ENCODE measurements at places on chromosomes 1 and 21.

DNA sequence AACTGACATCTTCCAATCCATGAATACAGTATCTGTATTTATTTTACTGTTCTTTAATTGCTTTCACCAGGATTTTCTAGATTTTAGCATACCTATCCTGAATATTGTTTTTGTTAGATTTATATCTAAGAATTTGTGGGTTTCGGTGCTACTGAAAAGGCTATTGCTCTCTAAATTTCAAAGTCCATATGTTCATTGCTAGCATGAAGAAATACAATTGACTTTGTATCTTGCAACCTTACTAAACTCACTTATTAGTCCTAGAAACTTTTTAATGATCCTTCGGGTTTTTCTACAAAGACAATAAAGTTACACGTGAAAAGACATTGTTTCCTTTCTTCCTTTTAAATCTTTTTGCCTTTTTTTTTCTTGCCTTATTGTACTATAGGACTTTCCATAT lies 12.9 kb upstream of the HIVEP3 start:
- no peak for DNase-seq

- no peak for DNase-seq
Measured at GRCh38 chr1:159239551-159240220, 35.0 kb downstream of the ACKR1 start.

DNA sequence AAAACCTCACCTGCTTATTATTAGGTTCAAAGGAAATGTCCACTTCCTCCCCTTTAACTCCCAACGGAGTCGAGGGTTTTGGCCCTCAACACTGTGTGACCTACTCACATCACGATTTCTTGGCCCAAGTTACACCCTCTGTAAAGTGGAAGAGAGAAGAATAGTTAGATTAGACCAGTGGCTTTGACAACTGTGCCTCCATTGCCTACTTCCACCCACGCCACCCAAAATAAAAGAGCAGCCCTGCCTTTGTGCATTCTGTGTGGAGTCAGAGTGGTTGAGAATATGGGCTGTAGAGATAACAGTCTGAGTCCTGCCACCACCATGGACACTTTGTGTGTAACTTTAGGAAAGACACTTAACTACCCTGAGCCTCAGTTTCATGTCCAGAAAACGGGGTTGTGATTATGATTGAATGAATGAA lies 4.1 kb upstream of the HDGF start:
- DNase-seq = no peak

- DNase-seq = no peak
Measured at GRCh38 chr1:84700070-84700469, 9.8 kb upstream of the SSX2IP start.

DNA sequence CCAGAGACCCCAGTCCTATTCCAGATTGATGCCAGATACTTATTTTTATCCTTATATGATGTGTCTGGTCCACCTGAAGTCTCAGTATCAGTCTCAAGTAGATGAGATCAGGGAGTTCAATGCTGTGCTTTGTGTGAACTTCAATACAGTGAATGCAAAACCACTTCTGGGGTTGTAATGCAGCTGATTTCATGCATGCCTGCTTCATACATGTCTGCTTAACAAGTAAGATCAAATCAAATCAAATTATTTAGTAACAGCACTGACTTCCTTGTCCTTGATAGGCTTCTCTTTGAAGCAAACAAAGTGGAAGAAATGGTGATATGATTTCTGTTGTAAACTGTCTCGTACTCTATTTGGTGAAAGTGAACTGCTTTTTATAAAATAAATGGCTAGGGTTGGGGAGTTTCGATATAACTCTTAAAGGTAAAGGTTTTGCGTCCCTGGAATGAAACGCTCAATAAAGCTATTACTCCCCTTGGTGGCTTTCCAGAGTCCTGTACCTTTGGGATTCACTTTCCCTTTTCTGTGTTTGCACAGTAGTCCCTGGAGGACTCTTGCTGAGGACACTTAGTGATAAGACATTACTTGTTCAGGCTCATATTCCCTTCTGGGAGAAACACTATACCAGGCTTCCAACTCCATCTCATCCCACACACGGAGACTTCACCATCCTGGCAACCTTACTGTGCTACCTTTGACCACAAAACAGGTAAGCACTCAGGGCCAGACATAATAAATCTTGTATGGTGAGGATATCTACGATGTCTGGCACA lies 59.3 kb downstream of the FH start:
- DNase-seq = no peak

DNA sequence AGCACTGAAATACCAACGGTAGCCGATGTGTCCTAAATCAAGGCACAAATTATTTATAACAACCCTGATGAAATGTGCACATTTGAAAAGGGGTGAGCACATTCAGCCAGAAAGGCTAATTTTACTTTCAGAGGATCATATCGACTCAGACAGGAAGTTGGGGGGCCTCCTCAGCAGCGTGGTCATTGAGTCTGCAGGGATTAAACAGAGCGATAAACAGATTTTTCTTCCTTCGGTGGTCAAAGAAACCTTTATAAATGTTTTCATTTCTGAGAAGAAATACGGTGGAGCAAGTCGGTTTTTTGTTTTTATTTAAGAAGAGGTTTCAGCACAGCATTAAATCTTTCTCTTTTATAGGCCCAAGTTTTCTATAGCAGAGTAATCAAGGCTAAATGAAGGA lies 45.7 kb downstream of the PGM1 start:
- no peak for DNase-seq

DNA sequence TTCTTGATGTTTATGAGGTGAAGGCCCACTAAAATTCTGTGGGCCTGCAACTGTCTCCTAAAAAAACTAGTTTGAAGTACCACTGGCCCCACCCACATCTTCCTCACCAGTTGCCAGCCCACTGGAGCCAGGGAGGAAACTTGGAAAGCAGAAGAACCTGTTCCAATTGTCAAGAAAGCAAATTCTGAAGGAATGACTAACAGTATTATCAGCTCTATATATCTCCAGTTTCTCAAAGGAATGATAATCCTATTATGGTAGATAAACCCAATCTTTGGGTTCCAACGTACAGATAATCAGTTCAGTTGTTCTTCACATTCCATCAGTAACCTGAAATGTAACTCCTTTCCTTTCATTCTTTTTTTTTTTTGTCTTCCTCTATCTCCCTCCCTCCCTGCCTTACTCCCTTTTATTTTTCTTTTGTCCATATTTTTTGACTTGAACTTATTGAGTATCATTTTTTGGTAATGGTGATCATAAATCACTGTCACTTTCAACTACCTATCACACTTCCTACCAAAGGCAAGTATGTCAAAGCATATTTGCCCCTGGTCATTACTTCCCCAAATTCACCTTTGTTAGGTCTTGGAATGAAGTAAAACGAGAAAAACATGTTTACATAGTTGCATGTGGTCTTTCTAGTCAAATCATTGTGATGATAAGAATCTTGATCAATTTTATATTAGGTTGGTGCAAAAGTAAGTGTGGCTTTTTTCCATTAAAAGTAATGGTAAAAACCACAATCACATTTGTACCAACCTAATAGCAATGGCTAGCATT lies 943.4 kb downstream of the TTLL7 start:
- no peak for DNase-seq

DNA sequence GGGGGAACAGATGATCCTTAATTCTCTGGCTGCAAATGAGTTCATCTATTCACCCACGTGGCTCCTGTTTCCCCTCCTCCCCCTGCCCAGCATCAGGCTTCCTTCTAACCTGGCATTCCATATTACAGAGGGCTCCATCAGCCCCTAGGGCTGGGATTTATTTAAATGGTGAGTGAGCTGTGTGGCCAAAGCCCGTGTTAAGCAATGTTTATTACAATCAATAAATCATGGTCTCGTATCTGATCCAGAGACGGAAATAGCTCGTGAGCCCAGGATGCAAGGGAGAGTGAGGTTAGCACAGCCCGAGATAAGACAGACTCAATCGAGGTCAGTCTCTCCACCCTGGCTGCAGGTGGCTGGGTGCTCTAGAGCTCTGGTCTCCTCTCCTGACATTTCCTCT lies 43.1 kb upstream of the IGSF21 start:
- DNase-seq = no peak

DNA sequence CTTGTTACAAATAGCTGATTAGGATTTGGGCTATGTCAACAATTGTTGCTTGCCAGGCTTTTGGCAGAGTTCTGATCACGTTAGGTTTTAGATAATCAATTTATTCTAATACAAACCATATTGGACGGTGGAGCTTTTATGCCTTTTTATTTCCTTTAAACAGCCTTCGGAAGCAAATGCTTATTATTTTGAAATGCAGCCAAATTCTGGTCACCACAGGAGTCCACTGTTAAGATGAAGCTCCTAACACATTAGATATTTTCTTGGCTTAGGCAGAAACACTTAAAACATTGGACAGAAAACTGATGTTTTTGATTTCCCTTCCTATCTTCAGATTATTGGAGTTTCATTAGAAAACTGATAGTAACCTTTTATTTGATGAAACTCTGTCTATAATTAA lies 82.9 kb downstream of the CENPF start:
- DNase-seq = no peak

- peak; percentile 46 for DNase-seq
Measured at GRCh38 chr1:116574581-116575291, 3.9 kb upstream of the CD58 start.

DNA sequence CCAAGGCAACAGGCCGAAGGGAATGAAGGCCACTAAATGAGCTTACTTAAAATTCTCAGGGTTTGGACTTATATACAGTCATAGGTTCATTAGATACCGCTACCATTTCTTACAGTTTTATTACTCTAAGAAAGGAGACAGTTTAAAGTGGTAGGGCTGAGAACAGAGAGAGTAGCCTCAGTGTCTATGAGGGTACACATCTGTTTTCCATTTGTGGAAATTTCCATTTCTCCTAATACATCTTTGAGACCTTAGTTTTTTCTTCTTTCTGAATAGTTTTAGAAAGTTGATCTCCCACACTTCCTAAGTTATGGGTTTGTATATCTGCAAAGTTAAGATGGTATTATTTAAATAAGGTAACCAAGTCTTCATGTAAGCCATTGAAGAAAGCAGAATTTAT lies 1279.1 kb downstream of the NCAM2 start:
- no peak for DNase-seq

DNA sequence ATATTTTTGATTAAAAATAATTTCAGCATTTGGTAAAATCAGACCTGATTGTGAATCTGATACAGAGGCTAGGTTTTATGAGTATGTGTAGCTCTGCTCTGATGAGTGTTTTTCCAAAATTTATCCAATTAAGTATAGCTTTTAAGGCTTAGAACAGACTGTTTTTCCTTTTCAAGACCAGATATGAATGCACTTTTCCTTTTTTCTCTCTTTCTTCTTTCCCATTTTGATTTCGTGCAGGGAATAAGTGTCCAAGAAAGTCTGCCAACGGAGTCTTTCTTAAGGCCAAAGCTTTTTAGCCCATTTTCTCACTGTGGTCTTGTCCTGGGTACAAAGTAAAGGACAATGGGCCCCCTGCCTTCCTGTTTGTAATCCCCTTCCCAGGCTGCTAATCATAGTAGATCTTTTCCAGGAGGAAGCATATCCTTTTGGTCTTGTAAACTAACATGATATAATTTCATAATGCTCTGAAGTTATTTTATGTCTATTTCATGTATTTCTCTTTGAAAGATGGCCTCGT lies 2.9 kb downstream of the KIF1B start:
- DNase-seq = no peak

DNA sequence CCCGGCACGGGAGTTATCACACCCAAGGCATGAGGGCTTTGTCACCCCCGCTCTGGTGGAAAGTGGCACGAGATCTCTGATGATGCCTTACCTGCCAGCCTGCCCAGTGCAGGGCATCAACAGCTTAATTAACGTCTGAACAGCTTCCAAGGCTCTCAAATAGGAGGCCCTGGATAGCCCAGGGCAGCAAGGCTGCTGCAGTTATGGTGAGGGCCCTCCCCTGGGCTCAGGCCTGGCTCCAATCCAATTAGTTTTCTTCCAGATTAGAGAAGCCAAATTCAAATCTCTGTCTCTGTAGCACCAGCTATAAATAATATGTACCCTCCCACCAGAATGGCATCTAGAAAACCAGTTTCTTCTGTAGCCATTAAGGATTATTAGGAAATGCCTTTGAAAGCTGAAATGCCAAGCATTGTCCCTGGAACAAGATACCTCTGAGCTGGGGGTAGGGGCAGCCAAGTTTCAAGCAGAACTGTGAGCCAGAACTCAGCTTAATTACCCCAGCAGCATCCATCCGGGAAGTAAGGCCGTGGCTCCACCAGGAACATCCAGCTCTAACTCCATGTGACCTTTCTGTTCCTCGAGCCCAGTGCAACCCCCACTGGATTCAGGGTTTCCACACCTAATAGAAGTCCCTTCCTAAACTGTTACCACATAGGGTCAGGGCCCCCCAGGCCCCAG lies 12.5 kb downstream of the QSOX1 start:
- DNase-seq = no peak
